ENCODE measurements at places on chromosomes 1 and 21. TPM values are rescaled to one million over a fixed set of nuclear protein-coding genes. Genes with fewer than 3 reads are reported as not detected.

DNA sequence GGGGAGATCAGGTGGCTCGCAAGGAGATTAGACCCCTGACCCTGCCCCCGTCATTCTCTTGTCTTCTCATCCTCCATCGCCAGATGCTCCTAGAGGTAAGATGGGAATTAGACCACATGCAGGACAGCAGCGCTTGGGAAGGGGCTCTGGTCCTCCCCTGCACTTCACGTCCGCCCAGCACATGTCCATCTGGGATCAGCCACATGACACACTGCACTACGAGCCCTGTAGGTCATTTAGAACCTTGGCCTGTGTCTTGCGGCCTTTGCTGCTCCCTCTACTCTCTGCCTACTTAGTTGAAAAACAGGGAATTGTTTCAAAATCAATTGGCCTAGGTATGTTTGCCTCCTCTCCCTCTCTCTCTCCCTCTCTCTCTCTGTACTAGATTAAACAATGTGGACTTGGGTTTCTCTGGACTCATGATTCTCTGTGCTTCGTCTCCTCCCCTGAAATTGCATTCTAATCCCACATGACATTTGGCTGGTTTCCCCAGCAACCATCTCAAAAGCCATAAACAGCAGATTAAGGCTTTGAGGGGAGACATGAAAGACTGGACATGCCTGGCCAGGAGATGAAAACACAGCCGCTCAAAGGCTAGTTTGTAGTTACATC lies 3.8 kb upstream of the NCMAP start:
- DNase-seq: no peak

DNA sequence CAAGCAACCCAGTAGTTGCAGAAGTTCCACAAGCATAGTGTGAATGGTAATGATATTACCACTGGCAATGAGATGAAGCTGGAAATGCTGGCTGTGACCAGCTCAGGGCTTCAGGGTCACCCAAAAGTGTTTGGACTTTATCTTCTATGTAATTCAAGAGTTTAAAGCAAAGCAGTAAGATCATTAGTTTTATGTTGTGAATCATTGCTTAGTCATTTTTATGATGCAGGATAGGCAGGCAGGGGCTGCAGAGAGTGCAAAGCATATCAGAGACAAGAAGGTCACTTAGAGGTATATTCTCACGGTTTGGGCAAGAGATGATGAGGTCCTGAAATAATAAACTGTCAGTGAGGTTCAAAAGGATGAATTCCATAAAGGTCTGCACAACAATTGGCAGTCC lies 147.4 kb downstream of the OLFM3 start:
- DNase-seq: no peak

GRCh38 chr1:17270891-17271765 lies 22.2 kb downstream of the PADI3 start:
- no peak for DNase-seq

GRCh38 chr1:190022709-190023108 lies 455.0 kb downstream of the BRINP3 start:
- no peak for DNase-seq

- no peak for DNase-seq
Observed at GRCh38 chr1:1215080-1215676, 1.2 kb upstream of the TNFRSF4 start.

DNA sequence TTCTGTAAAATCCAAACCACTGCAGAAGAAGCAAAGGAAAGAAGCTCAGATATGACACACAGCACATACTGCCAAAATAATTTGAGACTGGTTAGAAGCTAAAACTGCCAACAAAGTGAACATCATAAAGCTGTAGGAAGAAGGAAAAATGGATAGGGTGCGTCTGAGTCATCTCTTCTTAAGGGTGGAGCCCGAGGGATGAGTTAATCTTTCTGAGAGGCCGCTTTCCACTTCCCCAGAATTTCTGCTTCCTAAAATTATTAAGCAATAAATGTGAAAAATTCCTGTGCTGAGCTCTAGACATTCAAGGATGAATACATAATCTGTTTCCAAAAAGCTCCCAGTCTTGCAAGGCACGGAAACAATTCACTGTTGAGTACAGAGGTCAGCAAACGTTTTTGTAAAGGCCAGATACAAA lies 20.1 kb downstream of the PPT1 start:
- no peak for DNase-seq

- no peak for DNase-seq
Observed at GRCh38 chr21:27636656-27637055, 669.8 kb upstream of the ADAMTS5 start.

- no peak for DNase-seq
Observed at GRCh38 chr1:4219111-4219510, 319.0 kb upstream of the C1orf174 start.

DNA sequence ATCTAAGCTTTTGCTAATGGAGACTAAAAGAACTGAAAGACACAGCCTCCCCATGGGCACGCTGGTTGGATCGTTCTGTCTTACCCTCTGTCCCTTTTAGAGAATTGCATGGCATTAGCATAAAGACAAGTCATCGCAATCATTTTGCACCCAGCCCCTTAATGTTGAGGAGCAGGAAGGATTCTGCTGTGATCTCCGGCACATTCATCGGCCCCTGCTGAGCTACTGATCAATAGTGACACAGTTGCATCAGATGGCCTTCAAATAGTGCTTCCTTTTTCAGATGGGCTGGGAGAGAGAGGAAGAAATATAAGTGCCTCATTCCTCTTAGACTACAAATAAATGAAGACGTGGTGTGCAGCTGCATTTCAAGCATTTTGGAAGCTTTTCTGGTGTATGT lies 75.4 kb downstream of the NOS1AP start:
- DNase-seq: no peak

- DNase-seq: no peak
Observed at GRCh38 chr1:38203441-38203840, 156.8 kb upstream of the POU3F1 start.

DNA sequence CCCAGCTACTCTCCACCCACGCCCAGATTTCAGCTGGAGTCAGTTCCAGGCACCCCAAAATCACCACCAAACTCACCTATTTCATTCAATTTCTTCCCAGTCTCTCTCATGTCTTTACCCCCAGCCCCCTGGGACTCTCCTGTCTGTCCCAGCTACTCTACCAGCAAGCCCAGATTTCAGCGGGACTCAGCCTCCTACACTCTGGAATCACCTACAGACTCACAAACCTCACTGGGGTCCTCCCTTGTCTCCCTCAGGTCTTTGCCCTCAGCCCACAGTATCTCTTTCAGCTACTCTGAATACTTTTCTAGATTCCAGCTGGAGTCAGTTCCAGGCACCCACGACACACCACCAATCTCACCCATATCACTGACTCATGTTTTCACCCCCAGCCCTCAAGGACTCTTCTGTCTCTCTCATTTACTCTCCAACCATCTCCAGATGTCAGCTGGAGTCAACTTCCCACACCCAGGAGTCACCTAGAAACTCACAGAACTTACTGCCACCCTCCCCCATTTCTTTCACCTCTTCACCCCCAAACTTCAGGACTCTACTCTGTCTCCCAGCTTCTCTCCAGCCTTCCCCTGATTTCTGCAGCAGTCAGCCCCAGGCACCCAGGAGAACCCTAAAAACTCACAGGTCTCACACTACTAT lies 1529.3 kb upstream of the TPTE start:
- DNase-seq: peak; percentile 53

DNA sequence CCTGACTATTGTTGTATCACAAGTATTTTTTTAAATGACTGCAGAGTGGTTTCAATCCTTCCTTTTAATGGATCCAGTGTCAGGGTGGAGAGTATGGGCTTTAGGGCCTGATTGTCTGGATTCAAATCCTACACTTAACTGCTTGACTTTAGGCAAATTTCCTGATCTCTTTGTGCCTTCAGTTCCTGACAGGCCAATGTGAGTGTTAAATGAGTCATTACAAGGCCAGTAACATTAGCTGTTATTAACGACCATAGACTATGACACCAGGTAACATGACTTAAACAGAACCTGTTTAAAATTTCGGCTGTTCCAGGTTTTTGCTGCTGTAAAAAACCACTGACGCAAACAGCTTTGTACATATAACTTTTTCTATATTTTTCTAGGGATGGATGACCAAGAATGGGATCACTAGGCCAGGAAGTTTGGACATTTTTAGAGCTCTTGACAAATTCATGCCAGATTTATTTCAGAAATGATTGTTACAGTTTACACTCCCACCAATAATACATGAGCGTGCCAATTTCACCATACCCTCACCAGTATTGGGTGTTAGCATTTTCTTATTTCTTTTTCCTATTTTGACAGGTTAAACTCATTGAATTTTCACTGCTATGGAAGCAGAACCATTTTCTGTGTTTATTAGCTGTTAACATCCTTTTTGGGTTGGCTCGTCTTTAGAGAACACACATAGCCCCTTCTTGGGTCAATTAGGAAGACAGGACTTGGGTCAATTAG lies 11.3 kb downstream of the ZNF362 start:
- no peak for DNase-seq

GRCh38 chr1:112877750-112878149 lies 78.2 kb downstream of the SLC16A1 start:
- DNase-seq: no peak

DNA sequence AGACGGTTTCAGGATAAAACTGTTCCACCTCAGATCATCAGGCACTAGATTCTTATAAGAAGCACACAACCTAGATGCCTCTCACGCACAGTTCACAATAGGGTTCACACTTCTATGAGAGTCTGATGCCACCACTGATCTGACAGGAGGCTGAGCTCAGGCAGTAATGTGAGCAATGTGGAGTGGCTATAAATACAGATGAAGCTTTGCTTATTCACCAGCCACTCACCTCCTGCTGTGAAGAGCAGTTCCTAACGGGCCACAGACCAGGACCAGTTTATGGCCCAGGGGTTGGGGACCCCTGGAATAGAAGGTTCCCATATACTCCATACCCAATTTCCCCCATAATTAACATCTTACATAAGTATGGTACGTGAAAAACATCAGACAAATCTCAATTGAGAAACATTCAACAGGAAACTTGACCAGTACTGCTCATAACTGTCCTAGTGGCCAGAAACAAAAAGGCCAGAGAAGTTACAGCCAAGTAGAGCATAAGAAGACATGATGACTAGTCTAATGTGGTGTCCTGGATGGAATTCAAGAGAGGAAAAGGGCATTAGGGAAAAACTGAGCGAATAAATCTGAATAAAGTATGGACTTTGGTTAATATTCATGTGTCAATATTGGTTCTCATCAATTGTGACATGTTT lies 24.7 kb upstream of the IGSF5 start:
- no peak for DNase-seq

DNA sequence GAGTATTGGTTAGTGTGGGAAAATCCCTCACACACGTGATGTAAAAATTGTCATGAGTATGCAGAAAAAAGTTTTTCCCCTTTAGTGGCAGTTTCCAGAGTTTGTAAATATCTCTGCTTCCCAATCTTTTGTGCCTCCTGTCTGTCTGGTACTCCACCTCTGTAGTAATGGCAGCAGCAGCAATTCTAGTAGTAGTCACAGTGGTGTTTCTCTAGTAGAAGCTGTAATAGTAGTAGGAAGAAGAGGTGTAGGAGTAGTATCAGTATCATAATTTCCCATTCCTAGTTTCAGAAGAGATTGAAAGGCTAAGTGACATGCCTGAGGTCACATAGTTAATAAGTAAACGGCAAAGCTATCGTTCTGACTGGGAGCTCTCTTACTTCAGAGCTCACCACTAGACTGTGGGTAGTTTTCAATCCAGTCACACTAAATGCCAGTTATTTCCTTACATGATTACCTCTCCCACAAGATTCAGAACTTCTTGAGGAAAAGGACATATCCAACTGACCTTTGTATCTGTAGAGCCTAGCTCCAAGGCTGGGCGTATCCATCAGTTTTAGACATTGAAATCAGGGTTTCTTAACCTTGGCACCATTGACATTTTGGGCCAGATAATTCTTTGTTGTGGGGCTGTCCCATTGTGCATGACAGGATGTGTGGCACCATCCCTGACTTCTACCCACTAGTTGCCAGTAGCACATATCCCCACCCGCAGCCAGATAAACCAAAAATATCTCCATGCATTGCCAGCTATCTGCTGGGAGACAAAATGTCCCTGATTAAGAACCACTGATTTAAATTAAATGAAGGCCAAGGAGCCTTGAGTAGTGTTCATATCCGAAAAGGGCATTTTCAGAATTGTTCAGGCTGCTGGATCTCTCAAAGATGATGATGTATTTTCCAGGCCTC lies 135.9 kb downstream of the FGGY start:
- DNase-seq: no peak

DNA sequence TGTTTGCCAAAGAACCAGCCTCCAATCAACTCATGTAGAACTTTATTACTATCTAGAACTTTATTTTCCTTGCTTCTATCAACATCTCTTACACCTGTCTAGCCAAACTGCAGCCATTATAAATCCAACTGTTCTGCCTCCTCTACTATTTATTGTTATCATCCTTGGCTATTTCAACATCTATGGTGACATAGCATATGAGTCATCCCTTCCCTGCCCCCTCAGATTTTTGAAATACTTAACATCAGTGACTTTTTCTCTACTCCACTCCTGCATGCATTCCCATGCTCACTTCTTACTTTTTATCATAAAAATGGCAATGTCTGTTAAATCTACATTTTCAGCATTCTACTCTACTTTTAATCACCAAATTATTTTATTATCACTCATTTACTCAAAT lies 544.9 kb upstream of the NEGR1 start:
- no peak for DNase-seq

DNA sequence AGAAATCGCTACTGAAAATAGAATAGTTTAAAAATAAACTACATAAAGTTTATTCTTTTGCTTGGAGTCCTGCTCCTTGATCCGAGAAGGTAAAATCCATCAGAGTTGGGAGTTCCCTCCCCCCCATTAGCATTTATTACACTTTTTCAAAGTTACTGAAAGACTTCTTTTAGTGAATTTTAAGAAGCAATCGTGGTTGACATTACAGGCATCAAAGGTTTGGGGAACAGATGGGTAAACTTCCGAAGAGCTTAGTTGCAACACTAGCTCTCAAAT lies 31.0 kb upstream of the NFIA start:
- DNase-seq: no peak

- no peak for DNase-seq
Observed at GRCh38 chr1:109516872-109517271, 7.3 kb upstream of the AMIGO1 start.

- no peak for DNase-seq
Observed at GRCh38 chr1:21579791-21580190, 70.6 kb downstream of the ALPL start.

- no peak for DNase-seq
Observed at GRCh38 chr1:160428655-160429054, 28.3 kb downstream of the VANGL2 start.

DNA sequence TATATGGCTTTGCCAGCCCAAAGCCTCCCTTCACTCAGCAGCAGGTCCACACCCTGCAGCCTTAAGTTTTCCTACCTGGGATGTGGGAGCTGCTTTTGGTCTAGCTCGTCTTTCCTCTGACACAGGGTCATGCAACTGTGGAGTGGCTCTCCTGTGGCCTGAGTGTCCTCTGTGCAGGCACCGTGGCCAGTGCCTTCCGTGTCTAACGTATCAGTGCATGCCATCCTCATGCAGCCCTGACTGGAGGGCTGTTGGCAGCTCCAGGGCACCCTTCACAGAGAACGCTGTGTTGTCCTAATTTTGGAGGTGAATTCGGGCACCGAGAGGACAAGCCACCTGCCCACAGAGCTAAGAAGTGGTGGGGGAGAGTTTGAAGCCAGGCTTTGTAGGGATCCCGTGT lies 25.7 kb upstream of the C1orf174 start:
- no peak for DNase-seq

C21orf91 gene
- total RNA-seq: 6.4 TPM

UTS2 gene
- not detected for total RNA-seq

CD84 gene
- total RNA-seq: 7.5 TPM

SLC35D1 gene
- 9.4 TPM for total RNA-seq

LCE1A gene
- not detected for total RNA-seq

HMGCS2 gene
- not detected for total RNA-seq

CFAP141 gene
- total RNA-seq: not detected

C4BPB gene
- 0.71 TPM for total RNA-seq

CLCC1 gene
- total RNA-seq: 24.3 TPM

RAP1GAP gene
- total RNA-seq: not detected

PGBD5 gene
- 0.28 TPM for total RNA-seq

TMEM200B gene
- 30.0 TPM for total RNA-seq

OR2T29 gene
- total RNA-seq: not detected
